ENCODE measurements at places on chromosomes 11 and 22.

- DNase-seq = no peak
These were observed 39.9 kb upstream of the SMIM38 start for GRCh38 chr11:69115586-69116560.

GRCh38 chr11:113618360-113618759 is 87.7 kb downstream of the TMPRSS5 start:
- DNase-seq = no peak

GRCh38 chr11:86519064-86519911 is 144.6 kb downstream of the CCDC81 start:
- no peak for DNase-seq

DNA sequence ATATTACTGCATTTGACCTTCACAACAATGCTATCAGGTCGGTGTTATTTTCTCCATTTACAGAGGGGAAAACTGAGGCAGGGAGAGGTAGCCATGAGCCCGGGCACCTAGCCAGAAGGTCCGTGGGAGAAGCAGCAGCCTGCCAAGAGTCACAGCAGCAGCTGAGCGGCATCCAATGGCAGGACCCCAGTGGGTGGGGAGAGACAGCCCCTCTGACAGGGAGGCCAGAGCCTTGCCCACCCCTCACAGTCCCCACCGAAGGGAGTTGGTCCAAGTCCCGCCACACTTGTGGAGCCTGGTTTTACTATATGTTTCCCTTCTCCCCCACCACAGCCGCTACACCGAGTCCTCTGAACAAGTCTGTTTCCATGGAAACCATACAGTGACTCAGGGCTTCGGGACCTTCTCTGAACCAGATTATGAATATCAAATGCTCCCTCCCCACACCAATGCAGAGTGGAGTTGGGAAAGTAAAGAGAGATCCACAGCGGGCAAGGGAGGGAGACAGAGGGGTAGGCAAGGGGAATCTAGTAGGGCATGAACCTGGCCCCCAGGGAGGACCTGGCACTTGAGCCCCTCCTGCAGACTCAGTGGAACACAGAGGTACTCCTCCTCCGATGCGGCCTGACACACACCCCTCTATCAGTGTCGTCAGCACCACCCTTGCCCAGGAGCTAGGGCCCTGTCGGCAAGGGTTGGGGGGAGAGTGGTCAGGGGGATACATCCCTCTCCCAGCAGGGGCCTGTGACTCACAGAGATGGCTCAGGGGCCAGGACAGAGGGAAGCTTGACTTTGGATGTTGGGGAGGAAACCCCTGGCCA is 2.5 kb downstream of the CHST1 start:
- DNase-seq = no peak

DNA sequence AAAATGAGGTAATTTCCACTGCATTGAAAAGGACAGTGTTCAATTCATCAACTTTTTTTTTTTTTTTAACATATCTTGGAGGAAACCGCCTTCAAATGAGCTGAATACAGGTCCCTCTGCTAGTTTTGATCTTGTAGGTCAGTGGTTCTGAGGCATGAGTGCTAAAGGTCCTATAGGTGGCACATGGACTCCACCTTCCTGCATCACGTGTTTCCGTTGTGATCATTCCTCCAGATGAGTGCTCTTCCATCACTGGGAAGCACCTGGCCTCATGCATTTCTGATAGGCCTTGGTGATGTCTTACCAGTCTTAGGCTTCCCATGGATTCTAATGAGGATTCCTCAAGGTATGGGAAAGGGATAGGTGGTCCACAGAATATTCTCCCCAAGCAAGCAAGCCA is 37.8 kb downstream of the FDX1 start:
- no peak for DNase-seq

DNA sequence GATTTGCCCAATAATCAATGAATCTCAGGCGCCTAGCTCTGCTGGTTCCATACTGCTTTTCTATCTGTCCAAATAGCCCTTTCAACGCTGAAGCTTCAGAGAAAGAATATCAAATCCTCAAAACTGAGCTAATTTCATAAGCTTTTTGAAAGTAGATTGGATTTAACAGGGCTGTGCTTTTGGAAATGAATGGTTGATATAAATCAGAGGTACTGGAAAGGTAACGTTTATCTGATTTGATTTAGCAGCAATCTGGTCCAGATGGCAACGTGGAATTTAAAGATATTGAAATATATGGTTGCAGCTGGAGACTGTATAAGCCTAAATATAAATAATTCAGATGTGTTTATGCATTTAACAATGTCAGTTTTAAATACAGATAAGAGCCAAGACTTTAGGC is 229.5 kb upstream of the MPPED2 start:
- DNase-seq = no peak
